ENCODE measurements at places on chromosomes 7 and 10.

DNA sequence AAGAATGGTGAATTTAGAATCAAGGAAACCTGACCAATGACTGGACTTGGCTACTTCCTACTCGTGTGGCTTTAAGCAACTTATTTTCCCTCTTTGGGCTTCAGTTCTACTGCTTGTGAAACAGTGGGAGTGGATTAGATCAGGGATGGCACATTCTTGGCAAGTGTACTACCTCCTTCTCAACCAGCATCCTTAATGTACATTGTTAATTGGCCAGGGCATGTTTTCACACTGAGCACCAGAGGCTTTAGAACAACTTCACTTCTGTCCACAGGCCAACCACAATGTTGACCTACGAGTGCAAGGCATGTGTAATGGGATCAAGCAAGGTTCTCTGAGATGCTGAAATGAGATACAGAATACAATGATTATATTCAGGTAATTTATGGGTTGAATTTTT is 315.3 kb downstream of the ADRA2A start:
- DNase-seq = no peak

GRCh38 chr7:114663502-114663901 is 248.9 kb downstream of the FOXP2 start:
- no peak for DNase-seq

DNA sequence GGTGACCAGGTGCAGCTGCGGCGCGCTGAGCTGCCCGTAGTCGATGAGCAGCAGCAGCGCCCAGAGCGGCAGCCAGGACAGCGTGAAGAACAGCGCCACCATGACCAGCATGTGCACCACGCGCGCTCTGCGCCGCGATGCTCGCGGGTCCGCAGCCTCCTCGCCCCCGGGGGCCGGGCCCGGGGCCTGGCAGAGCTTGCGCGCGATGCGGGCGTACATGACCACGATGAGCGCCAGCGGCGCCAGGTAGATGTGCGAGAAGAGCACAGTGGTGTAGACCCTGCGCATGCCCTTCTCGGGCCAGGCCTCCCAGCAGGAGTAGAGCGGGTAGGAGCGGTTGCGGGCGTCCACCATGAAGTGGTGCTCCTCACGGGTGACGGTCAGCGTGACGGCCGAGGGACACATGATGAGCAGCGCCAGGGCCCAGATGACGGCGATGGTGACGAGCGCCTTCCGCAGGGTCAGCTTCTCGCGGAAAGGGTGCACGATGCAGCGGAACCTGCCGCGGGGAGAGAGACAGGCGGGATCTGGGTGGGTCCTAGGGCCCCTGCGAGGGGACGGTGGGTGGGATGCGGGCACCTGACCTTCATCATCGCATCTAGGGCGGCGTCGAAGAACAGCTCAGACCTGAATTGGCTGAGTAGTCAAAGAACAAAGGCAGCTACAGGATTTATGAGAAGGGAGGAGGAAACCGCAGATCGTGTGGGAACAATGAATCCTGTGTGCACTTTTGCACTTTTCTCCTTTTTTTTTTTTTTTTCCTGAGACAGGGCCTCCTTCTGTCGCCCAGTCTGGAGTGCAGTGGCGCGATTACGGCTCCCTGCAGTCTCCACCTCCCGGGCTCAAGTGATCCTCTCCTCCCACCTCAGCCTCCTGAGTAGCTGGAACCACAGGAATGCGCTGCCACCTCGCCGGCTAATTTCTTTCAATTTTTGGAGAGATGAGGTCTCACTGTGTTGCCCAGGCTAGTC is 22.4 kb upstream of the PPA1 start:
- DNase-seq = no peak

- DNase-seq = no peak
Observed at GRCh38 chr10:3542185-3542611, 242.8 kb downstream of the KLF6 start.

- no peak for DNase-seq
Observed at GRCh38 chr7:130351791-130352090, 7.1 kb downstream of the CPA5 start.

DNA sequence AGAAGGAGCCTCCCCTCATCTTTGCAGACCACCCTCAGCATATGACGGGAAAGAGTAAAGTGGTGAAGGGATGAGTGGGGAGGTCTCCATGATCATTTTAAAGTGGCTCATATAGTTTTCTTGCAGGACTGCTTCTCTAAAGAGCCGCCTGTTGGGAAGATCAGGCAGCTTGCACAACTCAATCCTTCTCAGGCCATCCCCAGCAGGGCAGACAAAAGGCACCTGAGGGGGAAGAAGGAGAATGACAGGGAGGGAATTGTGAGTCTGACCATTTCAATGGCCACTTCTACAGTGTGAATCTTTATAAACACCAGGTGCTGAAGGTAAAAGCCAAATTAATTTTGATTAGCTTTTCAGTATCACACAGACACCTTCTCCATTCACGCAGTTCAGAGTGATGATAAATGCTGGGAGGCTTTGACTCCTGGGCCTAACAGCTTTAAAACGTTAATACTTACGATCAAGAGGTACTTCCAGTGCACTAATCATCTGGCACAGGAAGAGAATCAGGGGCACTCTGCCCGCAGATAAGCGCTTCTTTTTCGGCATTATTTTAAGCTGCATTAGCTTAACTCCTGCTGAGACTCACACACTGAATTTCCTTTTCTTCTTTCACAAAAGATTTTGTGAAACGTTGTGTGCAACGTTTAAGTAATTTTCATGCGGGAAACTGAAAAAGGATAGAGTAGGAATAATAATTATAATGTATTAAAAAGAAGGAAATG is 109.5 kb upstream of the LAMB4 start:
- DNase-seq = no peak

- DNase-seq = no peak
Observed at GRCh38 chr10:86752311-86752710, 4.1 kb upstream of the BMPR1A start.

GRCh38 chr7:141200191-141201108 is 126.6 kb downstream of the TMEM178B start:
- no peak for DNase-seq

GRCh38 chr7:145252031-145252430 is 416.2 kb upstream of the TPK1 start:
- no peak for DNase-seq

Measured in left renal cortex interstitium (tissue), 4 donors.